Pulmonary artery endothelial cell (primary cell): ENCODE measurements at places on chromosomes 3 and 15. TPM values are rescaled to one million over a fixed set of nuclear protein-coding genes. Genes with fewer than 3 reads are reported as not detected.

KNG1 gene
- not detected in 2 replicates for total RNA-seq

CYP8B1 gene
- total RNA-seq = not detected in 2 replicates

CFAP100 gene
- not detected in 2 replicates for total RNA-seq

FOXB1 gene
- total RNA-seq = not detected in 2 replicates

GRCh38 chr3:56773986-56774385 lies 27.8 kb downstream of the ARHGEF3 start:
- DNase-seq = no peak

DNA sequence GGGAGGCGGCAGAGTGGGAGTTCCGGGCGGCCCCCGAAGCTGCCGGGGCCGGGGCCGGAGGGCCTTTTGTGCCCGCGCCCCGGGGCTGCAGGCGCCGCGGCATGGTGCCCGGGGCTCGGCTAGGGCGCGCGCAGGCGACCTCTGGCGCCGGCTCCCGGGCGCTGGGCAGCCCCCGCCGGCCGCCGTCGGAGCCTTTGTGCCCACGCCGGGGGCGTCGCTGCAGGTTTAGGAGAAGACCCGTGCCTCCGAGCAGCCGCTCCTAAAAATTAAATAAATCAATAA lies 299 bp downstream of the PAQR9 start:
- DNase-seq = no peak

OXNAD1 gene
- total RNA-seq = 13.9 and 14.4 TPM in 2 replicates

- no peak for DNase-seq
Measured at GRCh38 chr3:154356009-154356408, 31.7 kb upstream of the DHX36 start.

P2RY14 gene
- not detected in 2 replicates for total RNA-seq

CACNA1D gene
- not detected in 2 replicates for total RNA-seq

LRRIQ4 gene
- 0.07 TPM in 1 of 2 replicates, not detected in the other for total RNA-seq

GRCh38 chr15:66578286-66578875 lies 12.6 kb upstream of the LCTL start:
- no peak for DNase-seq

DNA sequence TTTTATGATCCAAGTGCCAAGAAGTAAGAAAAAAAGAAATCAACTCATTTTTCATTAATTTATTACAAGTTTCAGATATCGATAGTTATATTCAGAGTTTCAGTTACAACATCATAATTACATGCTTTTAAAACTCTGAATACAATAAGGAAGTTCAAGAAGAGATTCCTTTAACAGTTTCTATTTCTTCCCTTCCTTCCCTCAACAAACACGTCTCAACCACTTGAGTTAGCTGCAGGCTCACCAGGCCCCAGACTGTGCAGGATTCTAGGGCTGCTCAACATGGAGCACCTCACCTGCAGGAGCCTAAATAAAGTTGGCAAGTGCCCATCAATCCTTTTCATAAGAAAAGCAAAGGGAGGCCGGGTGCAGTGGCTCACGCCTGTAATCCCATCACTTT lies 79.2 kb upstream of the FNDC3B start:
- no peak for DNase-seq

TFG gene
- 66.8 and 70.9 TPM in 2 replicates for total RNA-seq

DNA sequence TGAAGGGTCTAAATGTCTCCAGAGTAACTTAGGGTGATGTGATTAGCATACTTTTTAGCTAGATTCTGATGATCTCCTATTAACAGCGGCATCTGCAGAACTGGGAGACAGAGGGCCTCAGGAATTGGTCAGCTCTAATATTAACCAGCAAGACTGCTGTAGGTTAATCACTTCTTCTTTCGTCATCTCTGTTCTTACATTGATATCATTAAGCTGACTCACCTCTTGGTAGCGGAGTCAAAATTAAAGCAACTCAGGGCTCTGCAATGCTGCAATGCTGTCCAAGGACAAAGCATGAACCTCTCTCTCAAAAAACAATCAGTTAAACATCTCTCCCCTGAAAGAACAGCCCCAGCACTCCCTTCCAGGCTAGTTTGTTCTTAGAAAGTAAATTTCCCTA lies 57.5 kb upstream of the TRA2B start:
- no peak for DNase-seq

DNA sequence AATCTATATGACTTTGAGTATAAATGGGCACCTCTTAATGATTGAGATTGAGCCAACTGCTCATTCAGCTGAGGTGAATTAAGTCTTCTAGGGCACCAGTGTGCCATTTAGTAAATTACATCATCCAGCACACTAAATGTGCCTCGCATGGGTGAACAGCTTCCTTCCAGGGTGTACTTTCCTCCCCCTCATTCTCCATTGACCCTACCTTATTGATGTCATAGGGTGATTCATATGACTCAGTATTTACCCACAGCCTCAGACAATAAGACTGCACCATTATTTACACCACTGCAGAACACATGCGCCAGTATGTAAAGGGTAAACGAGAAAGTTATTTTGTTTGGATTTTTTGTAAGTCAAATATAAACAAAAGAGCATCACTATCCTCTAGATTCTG lies 185.2 kb upstream of the ARL6 start:
- no peak for DNase-seq

FEZF2 gene
- not detected in 2 replicates for total RNA-seq

DNA sequence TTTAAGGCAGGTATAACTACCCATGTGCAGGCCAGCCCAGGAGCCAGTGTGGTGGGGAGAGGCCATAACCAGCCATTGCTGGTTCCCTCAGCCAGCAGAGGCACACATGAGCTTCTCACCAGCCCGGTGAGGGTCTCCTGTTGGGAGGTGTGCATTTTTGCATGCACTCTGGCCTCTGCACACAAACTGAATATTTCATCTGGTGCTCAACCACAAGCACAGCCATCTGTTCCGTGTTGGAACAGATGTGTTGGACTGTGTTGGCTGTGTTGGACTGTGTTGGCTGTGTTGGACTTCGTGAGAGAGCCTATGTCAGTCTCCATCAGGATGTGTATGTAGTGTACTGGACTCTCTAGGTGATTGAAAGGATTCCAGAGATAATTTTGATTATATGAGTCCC lies 67.2 kb downstream of the RPL39L start:
- DNase-seq = no peak

DNA sequence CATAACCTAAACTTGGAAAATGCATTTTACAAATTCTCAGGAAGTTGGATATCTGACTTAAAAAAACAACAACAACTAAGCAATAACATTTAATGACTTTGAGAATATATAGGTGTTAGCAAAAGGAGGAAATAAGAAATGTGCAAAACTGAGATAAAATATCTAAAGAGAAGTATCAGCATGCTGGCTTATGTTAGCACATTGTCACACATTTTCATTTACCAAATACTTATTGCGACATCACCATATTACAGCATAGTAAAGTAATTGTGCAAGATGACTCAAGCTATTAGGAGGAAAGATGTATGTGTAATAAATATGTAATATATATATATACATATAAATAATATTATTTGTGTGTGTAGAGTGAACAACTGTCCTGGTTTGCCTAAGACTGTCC lies 9.2 kb downstream of the PTX3 start:
- no peak for DNase-seq

EXD1 gene
- not detected in 2 replicates for total RNA-seq

- DNase-seq = no peak
Measured at GRCh38 chr3:120449701-120450599, 842 bp downstream of the FSTL1 start.

AGBL1 gene
- not detected in 2 replicates for total RNA-seq
